ENCODE measurements at places on chromosomes 3 and 15. TPM values are rescaled to one million over a fixed set of nuclear protein-coding genes. Genes with fewer than 3 reads are reported as not detected.
A peak's percentile ranks its signal among the peaks of the same experiment; 100 is the strongest.

TICRR gene
- 0.40 TPM for total RNA-seq

QRICH1 gene
- total RNA-seq = 56.0 TPM

TEX55 gene
- total RNA-seq = not detected

SATB1 gene
- 4.2 TPM for total RNA-seq

C3orf49 gene
- total RNA-seq = not detected

LINS1 gene
- total RNA-seq = 4.1 TPM

CPLX3 gene
- not detected for total RNA-seq

THSD4 gene
- 20.2 TPM for total RNA-seq

KLHL40 gene
- not detected for total RNA-seq

ZIC1 gene
- total RNA-seq = not detected

KLF15 gene
- 8.1 TPM for total RNA-seq

DNAJA4 gene
- total RNA-seq = 1.6 TPM

CPN2 gene
- not detected for total RNA-seq

UMPS gene
- 15.3 TPM for total RNA-seq

ACKR4 gene
- 1.3 TPM for total RNA-seq

GRCh38 chr3:5011555-5012256 lies 32.5 kb downstream of the BHLHE40 start:
- no peak for DNase-seq

DNA sequence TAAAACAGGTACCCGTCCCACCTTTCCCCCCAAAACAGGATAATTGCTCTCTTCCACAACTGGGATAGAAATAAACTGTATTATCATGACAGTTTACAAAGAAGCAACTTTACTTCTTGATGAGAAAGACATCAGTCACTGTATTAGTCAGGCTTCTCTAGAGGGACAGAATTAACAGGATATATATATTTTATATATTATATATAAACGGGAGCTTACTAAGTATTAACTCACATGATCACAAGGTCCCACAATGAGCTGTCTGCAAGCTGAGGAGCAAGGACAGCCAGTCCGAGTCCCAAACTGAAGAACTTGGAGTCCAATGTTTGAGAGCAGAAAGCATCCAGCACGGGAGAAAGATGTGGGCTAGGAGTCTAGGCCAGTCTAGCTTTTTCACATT lies 18.4 kb upstream of the PLSCR4 start:
- no peak for DNase-seq

DNA sequence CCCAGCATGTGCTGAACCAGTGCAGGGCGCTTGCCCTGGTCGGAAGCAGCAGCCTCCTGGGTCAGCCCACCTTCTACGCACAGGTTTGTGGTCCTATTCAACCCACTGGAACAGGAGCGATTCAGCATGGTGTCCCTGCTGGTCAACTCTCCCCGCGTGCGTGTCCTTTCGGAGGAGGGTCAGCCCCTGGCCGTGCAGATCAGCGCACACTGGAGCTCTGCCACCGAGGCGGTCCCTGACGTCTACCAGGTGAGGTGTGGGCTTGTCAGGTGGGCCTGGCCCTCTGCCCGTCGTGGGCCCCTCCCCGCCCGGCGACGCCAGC lies 8.2 kb downstream of the MAN2A2 start:
- no peak for DNase-seq

DNA sequence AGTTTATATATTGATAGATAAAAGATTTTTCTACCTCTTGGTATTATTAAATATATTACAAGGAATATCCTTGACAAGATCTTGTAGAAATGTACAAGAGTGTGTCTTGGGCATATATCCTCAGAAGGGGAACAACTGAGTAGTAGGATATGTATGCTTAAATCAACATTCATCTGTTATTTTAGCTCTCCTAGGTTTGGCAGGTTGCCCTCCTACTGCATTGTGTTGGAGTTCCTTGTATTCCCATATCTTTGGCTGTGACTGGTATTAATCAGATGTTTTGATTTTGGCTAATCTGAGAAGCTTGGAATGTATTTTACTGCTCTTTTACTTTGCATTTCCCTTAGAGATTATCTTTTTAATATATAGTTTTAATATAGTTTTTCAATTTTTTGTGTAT lies 4.6 kb downstream of the MYRIP start:
- peak; percentile 70 for DNase-seq

DNA sequence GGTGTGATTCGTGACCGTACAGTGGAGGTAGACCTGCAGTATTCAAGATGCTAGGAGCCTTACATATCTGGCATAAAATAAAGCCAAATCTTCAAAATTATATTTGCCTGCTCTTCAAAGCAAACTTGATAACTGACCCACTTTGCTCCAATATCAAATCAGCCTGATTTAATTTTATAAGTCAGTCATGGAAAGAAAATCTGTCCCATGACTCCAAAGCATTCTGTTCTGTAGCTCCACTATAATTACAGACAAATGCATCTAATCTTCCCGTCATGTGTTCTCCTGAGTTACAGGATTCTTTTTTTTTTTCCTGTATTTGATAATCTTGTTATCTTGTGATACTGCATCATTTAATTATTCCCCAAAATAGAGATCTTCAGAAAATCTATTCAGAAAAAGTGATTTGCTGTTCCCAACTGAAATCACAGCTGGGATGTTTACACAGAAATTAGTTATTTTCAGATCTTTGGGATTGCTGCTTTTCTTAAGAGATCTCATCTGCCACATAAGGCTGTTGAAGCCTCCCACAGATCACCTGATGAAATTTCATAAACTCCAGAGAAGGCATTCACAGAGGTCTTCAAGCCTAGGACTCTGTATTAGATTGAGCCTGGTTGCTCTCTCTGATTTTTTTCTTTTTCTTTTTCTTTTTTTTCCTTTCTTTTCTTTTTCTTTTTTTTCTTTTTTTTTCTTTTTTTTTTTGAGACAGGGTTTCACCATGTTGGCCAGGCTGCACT lies 27.2 kb downstream of the TIMP4 start:
- DNase-seq = no peak

DNA sequence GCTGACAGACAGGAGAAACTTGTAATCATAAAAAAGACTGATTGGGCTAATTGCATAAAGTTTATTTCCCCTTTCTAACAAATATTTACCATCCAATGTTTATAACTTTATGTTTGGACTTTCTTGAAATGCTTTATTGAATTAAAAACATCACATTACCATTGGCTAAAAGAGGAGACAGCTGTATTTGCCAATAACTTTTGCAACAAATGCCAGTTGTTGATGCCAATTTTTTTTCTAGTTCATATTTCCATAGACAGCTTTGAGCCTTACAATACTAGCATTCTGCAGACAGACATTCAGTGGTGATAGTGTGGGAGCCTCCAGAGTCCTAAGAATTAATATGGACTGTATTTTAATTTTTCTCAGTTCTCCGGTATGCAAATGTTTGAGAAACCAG lies 198.4 kb downstream of the ADAMTS17 start:
- no peak for DNase-seq

GRCh38 chr3:132432639-132433038 lies 15.3 kb downstream of the DNAJC13 start:
- DNase-seq = peak; percentile 91

DNA sequence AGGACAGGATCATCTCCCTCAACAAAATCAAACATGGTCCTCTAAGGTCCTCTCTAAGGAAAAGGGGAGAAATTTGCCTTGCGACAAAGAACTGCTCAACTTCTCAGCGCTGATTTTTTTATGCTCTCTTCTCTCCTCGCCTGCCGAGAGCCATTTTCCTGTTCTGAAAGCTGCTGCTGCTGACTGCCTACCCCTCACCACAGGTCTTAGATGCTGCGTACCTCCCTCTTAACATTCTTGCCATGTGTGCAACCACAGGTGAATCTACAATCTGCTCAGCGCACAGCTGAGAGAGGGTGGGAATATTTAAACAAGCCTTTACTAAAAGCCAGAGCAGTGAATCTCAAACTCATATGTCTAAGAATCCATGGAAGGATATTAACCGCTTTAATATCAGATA lies 210.7 kb downstream of the SSR3 start:
- no peak for DNase-seq

GRCh38 chr3:27034255-27034654 lies 334.9 kb downstream of the NEK10 start:
- DNase-seq = no peak

GRCh38 chr3:194280777-194281176 lies 70.4 kb downstream of the CPN2 start:
- DNase-seq = no peak

DNA sequence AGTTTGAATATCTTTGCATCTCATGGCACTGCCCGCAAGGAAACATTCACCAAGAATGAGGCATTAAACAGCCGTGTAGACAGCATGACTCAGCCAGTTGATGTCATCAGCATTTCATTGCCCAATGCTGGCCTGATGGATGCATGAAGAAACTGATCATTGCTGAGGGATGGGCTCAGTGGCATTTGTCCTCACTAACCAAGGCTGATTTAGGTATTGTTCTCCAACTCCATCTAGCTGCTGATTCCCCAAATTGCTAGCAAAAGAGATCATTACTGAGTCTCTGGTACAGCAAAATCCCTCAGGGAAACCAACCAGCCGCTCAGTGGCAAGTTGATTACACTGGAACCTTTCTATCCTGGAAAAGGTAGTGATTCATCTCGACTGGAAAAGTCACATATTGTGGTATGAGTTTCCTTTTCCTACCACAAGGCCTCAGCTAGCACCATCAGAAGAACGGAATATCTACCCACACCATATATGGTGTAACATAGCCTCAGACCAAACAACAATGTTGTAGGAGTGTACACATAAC lies 186.5 kb upstream of the GAP43 start:
- peak; percentile 52 for DNase-seq

GRCh38 chr15:98835876-98836275 lies 171.7 kb downstream of the PGPEP1L start:
- DNase-seq = no peak

DNA sequence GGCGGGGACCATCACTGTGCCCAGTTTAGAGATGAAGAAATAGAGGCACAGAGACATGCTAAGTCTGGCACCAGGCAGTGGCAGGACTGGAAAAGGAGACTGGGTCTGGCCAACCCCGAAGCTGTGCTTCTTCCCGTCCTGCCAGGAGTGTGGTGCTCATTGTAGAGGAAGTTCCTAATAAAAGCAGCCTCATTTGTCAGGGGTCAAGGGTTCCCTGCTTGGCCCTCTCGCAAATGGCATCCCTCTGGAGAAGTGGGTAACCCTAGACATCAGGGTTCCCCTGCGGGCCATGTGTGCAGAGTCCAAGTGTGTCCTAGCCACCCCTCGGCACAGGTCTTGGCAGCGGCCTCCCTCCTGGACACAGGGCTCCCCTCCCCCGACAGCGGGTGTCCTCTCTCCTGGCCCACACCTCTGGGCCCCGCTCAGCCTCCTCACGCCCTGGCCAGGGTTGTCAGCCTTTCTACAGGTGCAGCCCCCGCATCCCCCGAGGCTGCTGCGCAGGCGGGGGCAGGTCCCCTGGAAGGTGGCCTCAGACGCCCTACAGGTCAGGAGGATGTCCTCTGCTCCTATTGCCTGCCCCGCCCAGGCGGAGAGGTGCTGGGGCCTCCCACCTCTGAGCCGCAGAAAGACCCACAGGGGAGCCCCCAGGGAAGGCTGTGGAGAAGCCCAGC lies 61.8 kb upstream of the PRR20G start:
- no peak for DNase-seq

DNA sequence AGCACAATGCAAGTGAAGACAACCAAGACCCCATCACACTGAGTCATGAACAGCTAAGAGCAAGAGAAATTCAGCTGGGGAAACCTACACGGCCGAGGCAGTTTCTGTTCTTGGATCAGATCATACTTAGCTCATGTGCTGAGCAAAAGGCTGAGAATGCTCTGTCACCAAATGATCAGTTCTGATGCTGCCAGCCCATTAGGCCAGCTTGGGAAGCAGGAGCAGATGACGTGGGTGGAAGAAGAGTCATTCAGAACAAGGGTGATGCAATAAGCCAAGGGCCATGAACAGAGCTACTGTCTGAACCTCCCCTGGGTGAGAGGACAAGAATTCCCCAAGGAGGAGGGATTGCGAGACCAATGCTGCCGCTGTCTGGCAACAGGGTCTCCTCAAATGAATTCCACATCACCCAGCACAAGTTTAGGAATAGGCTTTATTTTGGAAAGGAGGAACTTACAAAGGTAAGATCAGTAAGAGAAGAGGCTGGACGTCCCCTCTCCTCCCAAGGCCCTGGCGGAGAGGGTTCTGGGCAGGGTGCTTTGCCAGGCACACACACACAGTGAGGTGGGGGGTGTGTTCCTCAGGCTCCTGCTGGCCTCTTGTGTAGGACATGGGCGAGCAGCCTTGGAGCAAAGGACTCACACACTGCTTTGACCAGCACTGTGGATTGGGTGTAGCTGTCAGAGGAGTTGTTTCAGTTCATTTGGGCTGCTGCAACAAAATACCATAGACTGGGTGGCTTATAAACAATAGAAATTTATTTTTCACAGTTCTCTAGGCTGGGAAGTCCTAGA lies 65.6 kb upstream of the CTXND1 start:
- DNase-seq = no peak

DNA sequence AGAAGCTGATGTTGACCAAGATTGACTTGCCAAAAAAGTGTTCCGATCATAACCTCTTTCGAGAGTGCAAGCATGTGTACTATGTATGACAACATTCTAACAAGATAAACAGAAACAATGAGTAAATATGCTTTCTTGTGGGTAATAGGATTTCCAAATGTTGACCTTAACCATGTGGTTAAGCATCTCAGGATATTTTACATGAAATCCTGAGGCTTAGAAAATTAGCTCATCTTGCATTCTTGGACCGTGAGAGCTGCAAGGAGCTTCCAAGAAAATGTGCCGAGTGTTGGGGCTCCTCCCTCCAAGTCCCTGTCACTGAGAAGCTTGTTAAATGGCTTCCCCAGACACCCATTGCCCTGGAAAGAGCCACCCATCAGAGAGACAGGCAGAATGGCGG lies 50.1 kb downstream of the C3orf20 start:
- no peak for DNase-seq

GRCh38 chr3:140758791-140759444 lies 81.1 kb downstream of the TRIM42 start:
- DNase-seq = no peak

DNA sequence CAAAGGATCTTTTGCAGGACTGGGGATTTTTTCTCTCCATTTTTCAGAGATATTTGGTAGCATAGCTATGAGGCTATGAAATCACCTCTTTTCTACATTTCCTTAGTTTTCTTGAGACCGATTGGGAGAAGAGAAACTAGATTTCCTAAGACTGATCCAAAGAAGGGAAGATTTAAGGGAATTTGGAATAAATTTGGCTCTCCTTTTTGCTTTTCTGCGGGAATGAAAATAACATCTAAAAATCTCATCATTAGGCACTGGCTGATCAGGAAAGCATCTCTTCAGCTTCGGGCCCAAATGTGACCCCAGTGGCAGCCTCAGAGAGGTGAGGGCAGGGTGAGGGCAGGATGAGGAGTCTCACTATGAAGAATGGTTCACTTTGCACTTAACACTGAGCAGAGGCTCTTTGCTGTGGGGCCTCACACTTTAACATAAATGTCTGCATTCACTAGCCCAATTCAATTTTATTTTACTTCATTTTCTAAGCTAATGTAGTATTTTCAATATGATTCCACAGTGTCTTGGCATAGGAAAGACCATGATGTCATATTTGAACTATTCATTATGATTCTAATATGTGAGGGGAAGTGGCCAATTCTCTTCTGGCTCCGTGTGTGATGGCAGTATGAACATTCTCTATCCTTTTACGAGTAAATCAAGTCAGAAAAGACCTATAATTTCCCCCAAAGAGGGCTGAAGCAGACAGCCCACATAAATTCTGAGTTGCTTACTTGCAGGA lies 193.2 kb downstream of the MEX3B start:
- DNase-seq = no peak

GRCh38 chr15:45093013-45093412 lies 21.0 kb downstream of the DUOX2 start:
- DNase-seq = no peak
